Hindlimb muscle (tissue), 1 donor: ENCODE measurements at places on chromosomes 11 and 22. TPM values are rescaled to one million over a fixed set of nuclear protein-coding genes. Genes with fewer than 3 reads are reported as not detected.

The CCDC73 gene
- polyA plus RNA-seq, result not detected

DNA sequence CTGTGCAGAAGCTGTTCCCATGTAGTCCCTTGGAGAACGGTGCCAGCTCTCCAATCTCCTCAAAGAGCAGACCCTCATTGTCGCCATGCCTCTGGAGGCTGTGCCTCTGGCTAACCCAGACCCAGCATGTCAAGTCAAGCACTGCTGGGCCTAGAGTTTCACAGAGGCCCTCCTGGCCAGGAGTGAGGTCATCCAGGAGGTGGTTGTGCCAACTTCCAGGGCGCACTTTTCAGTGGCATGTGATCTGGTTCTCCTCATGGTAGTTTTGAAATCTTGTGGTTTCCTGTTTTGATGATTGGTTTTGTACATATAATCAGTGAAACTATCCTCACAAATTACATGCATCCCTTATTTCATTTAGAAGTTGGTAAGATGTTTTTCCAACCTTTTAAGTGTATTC lies 78.9 kb downstream of the PPFIBP2 start:
- no peak for DNase-seq

The C11orf65 gene
- polyA plus RNA-seq, result 1.0 TPM

The APOBEC3B gene
- 3.1 TPM for polyA plus RNA-seq
